ENCODE measurements at places on chromosomes 2 and 18. TPM values are rescaled to one million over a fixed set of nuclear protein-coding genes. Genes with fewer than 3 reads are reported as not detected.

DNA sequence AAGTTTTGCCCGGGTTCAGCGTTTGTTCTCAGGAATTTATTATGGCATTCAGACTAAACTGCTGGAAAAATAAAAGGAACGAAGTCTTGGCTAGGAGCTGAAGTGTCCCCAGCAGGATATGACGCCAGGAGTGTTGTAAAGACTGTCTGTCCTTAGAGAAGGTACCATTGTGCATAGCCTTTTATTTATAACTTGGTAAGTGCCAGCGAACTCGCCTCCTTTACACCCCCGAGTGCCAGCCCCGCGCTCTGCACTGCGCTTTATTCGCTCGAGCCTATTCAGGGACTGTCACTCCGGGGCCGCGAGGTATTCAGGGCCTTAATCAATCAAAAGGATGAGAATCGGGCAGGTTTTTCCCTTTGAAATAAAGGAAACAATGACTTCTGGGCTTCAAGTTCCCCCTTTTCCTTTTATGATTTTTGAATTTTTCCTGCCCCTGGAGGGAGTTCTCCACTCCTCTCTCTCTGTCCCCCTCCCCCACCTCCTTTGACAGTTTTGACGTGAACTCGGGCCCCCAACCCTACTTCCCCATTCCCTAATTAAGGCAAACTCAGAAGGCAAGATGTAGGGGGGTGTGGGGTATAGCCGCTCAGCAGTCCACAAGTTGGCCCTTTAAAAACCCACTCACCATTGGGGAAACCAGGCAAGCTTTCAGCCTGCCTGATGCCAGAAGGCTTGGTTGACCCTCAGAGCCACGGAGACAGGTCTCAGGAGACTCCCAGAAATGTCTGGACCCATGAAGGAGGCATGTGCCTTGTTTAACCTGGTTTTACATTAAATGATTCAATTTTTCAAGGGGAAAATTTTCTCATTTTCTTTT, 1.3 kb upstream of the PAX3 start:
- DNase-seq = peak; percentile 39

GRCh38 chr2:237995036-237995435, 28.2 kb downstream of the UBE2F start:
- DNase-seq = no peak

GRCh38 chr2:223076573-223076972, 24.6 kb downstream of the KCNE4 start:
- no peak for DNase-seq

GRCh38 chr2:8453904-8454302, 228.0 kb upstream of the ID2 start:
- DNase-seq = no peak

DNA sequence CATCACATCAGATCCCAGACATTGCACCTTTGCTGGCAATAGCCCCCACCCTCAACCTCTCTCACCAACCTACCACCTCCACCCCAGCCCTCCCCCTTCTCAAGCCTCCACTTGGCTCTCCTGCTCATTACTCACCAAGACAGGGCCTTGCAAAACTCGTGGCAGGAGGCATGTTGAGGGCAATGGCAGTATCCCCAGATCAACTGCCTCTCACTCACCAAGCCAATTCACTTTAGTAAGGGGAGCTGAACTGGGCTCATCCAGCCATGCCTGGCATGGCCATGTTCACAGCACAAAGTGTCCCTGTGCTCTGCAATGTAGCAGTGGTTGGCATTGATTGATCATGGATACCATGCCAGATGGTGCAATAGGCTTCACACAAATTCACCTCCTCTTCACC, 46.3 kb upstream of the TEX51 start:
- DNase-seq = no peak

DNA sequence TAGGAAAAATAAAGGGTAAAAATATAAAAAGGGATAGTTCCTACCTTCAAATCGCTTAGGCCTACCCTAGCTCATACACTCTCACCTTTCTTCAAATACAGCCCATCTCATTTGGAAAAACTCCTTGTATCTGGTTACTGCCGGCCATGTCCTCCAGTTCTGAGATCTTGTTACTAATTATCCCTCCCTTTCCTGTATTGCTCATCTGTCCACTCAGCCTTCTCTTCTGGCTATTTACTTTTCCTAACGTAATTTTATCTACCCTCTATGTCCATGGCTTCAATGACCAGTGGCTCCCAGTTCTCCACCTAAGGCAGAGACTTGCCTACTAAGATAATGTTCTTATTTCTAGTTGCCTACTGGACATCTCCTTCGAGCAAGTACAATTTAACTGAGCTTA, 342.9 kb upstream of the ACVR2A start:
- DNase-seq = no peak

DNA sequence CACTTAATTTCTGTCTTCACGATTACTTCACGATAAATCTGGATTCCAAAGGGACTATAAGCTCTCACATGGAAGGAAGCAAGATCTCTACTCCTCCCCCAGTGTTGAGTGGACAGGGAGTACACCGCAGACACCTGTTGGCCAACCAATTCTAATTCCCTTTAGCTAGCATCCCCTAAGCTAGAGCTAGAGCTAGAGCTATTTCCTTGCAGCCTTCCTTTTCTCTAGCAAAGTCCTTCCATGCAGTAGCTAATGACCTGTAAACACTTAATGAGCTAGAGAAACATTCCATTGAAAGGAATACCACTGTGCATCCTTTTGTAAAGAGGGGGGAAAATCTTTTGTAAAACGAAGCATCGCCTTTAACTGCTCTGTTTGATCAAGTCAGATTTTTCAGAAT, 56.5 kb downstream of the BCL11A start:
- no peak for DNase-seq

- no peak for DNase-seq
Measured at GRCh38 chr2:158687315-158687714, 107.8 kb upstream of the DAPL1 start.

DNA sequence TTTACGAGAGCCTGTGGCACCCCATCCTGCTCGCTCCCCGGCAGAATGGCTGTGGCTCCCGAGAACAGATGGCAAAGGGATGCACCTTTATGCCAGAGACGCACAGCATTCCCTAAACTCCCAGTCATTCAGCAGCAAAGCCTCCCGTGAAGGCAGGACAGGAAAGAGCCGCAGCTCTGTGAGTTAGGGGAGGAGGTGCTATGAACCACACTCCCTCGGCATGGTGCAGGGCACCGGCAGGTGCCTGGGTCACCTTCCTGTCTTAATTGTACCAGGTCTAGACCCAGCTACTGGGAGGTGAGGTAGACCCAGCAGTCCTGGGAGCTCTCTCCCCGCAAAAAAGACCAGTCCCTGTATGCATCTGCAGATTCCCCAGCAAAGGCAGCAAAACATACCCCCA, 149.8 kb downstream of the TWIST2 start:
- peak; percentile 13 for DNase-seq

DNA sequence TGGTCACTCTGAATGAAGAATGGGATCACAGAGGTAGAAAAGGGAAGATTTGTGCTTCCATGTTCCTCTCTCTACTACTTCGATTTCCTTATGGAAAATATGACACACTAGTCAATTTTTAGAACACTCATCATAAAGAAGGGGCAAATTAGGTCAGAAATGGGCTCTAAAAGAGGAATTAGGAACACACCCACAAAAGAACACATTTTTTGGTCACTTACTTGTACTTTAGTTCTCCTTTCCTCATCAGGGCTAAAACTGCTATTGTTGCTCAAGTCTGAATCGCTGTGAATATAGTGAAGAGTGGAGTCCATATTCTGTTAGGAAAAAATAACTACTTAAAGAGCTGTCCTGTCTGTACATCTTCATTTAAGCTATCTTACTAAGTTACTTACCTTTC, 52.6 kb downstream of the PPP4R1 start:
- DNase-seq = no peak

GRCh38 chr18:11767935-11768334, 78.9 kb downstream of the GNAL start:
- DNase-seq = no peak

DNA sequence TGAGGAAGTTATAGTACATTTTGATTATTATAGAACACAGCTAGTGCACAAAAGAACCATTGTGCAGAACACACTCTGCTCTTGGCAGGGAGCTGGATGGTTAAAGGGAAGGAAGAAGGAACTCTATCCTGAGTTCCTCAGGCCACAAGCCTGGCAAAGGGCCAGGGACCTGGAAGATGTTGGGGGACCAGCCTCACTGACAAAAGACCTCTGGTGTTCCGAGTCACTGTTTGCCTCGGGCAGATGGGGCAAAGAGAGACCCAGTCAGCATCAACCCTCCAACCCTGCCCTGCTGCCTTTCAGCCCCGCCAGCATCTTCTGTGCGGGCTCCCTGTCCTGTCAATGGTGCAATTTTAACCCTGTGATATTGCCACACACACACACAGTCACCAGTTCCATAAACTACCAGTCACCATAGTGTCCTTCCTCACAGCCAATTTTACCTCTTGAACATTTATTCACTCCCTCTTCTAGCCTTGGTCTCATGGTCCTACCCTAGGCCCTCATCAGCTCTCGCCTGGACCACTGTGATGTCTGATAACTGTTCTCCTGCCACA, 21.9 kb downstream of the NEMP2 start:
- no peak for DNase-seq

DNA sequence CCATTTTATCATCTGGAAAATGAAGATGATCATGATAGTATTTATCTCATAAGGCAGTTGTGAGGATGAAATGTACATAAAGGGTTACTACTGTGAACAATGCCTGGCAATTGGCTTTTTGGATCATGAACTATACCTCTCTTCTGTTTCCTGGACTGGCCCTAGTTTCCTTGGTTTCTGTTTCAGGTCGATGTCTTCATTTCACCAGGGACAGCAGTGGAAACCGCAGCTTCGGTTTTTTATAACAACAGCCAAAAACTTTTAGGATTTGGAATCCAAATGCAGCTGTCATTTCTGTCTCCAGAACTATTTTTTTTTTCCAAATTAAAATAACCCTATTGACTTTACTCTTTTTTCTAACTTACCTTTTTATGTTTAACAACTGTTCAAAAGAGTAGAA, 425.1 kb downstream of the RND3 start:
- DNase-seq = no peak

DNA sequence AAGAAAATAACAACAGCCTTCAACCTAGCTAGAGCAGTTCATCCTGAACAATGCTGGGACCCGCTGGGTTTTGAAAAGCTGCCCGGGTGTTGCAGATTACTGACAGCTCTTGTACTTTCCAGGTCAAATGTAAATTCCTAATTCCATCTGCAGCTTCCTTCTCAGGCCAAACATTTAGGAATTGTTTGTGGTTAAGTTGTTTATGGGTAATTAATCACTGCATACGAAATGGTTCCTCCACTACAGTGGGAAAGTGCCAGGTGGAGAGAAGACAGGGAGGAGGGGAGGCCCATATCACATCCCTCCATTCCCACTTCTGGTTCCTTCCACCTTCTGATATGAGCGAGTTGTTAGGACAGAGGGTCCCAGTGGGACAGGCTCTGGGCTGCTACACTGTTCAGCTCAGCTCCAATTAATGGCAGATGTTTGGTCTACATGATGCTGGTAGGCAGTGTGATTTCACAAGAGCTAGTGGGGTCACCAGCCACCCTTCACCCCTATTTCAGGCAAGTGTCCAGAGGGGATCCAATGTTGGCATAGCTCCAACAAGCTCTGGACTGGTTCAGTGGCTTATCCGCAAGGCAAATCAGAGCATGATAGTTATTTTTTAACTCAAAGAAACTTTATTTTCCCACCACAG, 112.9 kb upstream of the ACAA2 start:
- no peak for DNase-seq

- peak; percentile 12 for DNase-seq
Measured at GRCh38 chr18:4524096-4524495, 69.0 kb upstream of the DLGAP1 start.

DNA sequence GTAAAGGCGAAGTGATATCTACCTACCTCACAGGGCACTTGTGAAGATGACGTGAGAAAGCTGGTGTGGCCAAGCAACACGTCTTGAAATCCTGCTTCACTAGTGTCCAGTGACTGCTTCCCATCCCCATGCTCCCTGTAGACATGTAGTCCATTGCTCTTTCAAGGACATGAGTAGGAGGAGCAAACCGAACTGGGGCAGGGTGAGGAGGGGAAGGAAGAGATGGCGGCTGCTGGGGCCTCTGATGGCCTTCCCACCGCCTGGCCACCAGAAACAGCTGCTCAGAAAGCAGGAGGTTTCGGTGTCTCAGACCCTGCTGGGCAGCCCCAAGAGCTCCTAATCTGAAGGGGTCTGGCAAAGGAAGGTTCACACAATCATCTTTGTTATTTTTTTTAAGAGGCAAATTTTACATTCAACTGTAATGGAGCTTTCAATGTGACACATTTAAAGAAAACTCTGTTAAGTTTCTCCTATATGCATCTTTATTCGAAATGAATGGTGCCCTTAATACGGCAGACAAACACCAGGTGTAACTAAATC, 14.7 kb downstream of the CPLX4 start:
- no peak for DNase-seq

DNA sequence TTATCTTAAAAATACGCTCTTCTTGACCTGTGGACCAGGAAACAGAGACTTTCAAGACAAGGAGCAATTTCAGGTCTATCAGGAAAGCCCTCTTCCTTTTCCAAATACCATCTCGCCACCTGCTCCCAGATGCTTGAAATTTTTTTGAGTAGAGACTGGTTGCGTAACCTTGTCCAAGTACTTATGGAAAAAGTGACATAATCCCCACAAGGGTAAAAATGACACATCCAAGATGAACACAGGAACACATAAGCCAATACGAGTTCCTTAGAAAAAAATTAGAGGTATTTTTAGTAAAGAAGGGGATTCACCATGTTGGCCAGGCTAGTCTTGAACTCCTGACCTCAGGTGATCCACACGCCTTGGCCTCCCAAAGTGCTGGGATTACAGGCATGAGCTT, 1.8 kb downstream of the SERPINB13 start:
- DNase-seq = no peak

- no peak for DNase-seq
Measured at GRCh38 chr18:63606526-63606925, 19.4 kb downstream of the SERPINB13 start.

ASPRV1 gene
- 0.90 TPM for total RNA-seq

IL1RL1 gene
- not detected for total RNA-seq

CCDC142 gene
- 9.8 TPM for total RNA-seq

NEU2 gene
- total RNA-seq = not detected

EMILIN1 gene
- 5.1 TPM for total RNA-seq

UBE2F gene
- total RNA-seq = 36.9 TPM

SFT2D3 gene
- 13.4 TPM for total RNA-seq

TBR1 gene
- total RNA-seq = 0.37 TPM

DLGAP1 gene
- total RNA-seq = 21.7 TPM

UGT1A10 gene
- total RNA-seq = not detected

CYP27A1 gene
- 14.3 TPM for total RNA-seq

IL36G gene
- not detected for total RNA-seq

RESP18 gene
- not detected for total RNA-seq

TNFRSF11A gene
- 1.2 TPM for total RNA-seq

All from H7 (cell line).